ENCODE measurements at places on chromosomes 5 and 9.

GRCh38 chr9:110874963-110875674 is 163.2 kb downstream of the LPAR1 start:
- no peak for DNase-seq

GRCh38 chr9:124452841-124453585 is 2.8 kb downstream of the ADGRD2 start:
- DNase-seq, result no peak

DNA sequence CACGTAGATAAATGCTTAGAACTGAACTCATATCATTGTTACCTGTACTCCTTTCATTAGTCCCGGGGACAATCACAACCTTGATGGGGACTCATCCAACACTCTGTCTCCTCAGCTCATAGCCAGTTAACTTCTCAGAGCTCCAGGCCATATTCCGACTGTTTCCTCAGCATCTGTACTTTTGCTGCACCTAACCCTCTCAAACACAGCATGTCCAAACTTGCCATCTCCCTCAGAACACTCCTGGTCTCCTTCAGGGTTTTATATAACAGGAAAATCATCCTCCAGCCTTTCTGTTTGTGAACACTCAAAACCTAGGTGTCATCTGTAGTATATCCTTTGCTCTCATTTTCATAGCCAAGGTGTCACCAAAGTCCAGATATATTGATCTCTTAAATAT is 150.5 kb downstream of the CDH6 start:
- no peak for DNase-seq

GRCh38 chr5:175717837-175718236 is 60.0 kb downstream of the HRH2 start:
- no peak for DNase-seq

DNA sequence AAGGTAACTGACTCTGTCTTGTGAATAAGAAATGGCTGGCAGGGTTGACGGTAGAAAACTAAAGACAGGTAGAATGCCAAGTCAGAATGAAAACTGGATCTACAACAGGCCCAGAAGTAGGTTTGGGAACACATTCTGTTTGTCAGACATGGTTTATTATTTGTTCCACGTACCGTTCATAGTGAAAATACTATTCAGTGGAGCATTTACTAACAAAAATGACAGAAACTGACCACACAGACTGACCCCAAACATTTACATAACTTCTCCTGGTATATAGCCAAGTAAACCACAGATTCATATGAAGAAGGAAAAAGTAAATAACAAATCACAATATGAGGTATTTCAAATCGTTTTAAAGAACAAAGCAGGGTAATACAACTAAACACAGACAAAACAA is 73.7 kb downstream of the SLC38A9 start:
- no peak for DNase-seq

DNA sequence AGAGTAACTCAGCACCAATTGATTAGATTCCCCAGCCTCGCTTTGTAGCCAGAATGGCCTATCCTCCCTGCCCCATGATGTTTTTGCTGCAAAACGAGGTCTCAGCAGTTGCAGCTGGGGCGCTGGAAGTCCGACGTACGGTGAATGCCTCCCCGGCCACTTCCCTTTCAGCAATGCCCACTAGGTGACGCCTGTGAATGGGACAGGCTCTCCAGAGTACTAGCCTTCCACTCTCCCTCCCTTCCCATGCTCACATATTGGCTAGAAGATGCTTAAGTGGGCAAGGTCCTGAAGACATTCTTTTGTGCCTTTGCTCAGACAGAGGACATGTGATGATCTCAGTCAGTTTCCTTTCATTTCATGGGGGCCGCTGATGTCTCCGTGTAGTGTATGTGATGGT is 50.8 kb downstream of the DMRT2 start:
- DNase-seq, result no peak

- no peak for DNase-seq
These were observed 41.5 kb upstream of the GDNF start for GRCh38 chr5:37881359-37881758.

DNA sequence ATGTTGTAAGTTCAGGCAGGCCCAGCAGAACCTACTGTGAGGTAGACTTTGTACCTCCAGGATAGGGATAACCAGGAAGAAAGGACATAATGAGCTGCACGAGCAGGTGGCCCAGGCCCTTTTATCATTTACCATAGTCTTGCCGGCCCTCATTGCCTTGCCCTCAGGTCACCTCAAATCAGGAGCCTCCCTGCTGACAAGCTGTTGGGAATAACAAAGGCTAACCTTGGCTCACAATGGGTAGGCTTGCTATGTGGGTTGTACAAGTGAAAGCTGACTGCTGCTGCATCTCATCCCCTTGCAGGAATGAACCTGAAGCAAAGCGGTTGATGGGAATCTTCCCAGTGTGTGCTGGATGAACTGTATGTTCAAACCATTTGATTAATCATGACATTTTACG is 159.5 kb upstream of the ACTBL2 start:
- no peak for DNase-seq

GRCh38 chr5:52938226-52938625 is 50.9 kb upstream of the ITGA2 start:
- DNase-seq, result no peak

GRCh38 chr9:28774433-28775235 is 1201.4 kb upstream of the C9orf72 start:
- no peak for DNase-seq

GRCh38 chr5:66174338-66174737 is 30.2 kb downstream of the SREK1 start:
- DNase-seq, result no peak

All from stimulated activated CD4-positive, alpha-beta T cell treated with anti-CD3 and anti-CD28 coated beads, Interleukin-15, amount 100 ng/mL, for 1 hour (primary cell).